ENCODE measurements at places on chromosomes 2 and 18.

DNA sequence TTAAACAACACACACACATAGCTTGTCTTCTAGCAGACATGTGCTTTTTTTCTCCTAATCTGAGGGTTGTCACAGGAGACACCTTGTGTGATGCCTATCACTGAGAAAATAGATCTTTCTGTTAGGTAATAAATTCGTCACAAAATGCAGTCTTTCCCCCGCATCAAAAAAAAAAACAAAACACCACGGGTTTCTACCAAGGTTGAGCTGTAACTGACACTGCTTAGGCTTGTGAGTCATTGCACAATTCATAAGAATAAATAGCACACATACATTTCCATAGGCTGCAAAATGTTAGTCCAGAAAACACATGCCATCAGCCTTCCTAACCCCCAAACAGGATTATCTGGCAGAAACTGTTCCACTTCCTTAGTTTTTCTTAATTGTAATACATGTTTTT is 6.5 kb downstream of the TMEM163 start:
- H3K4me1 ChIP-seq: 0 out of 2 replicates have a peak, but pooled peaks cover 1% of the 10 kb centered on the region
- H3K27me3 ChIP-seq: peaks cover 9% of the 10 kb centered on the region
- no peak overlapping the region for H3K4me3 ChIP-seq
- H3K27ac ChIP-seq: no peak overlapping the region
- no peak for DNase-seq
- H3K36me3 ChIP-seq: no peaks in the 10 kb centered on the region

DNA sequence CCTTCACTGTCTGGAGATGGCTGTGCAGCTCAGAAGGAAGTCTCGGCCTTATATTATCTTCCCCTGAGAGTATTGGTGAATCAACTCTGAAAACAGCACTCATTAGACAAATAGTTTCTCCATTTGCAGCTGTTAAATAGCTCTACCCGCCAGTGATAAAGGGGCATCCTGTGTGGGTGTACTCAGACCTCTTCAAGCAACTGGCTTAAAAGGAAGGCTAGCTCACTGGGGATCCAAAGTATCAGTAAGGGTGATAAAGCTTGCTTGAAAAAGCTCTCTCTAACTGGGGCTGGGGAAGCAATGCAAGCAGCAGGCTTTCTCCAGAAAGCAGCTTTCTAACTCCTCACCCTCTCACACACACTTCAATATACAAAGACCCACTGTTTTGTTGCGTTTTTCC is 64.9 kb upstream of the PSMD14 start:
- no peak overlapping the region for H3K27ac ChIP-seq
- H3K4me3 ChIP-seq: no peak overlapping the region
- H3K4me1 ChIP-seq: peaks cover 1% of the 10 kb centered on the region
- no peak for DNase-seq
- H3K36me3 ChIP-seq: no peaks in the 10 kb centered on the region

GRCh38 chr2:206562375-206562774 is 79.9 kb upstream of the FAM237A start:
- no peak overlapping the region for H3K27ac ChIP-seq
- H3K4me1 ChIP-seq: no peaks in the 10 kb centered on the region
- no peaks in the 10 kb centered on the region for H3K36me3 ChIP-seq
- H3K27me3 ChIP-seq: no peaks in the 10 kb centered on the region
- DNase-seq: no peak
- H3K4me3 ChIP-seq: no peak overlapping the region

DNA sequence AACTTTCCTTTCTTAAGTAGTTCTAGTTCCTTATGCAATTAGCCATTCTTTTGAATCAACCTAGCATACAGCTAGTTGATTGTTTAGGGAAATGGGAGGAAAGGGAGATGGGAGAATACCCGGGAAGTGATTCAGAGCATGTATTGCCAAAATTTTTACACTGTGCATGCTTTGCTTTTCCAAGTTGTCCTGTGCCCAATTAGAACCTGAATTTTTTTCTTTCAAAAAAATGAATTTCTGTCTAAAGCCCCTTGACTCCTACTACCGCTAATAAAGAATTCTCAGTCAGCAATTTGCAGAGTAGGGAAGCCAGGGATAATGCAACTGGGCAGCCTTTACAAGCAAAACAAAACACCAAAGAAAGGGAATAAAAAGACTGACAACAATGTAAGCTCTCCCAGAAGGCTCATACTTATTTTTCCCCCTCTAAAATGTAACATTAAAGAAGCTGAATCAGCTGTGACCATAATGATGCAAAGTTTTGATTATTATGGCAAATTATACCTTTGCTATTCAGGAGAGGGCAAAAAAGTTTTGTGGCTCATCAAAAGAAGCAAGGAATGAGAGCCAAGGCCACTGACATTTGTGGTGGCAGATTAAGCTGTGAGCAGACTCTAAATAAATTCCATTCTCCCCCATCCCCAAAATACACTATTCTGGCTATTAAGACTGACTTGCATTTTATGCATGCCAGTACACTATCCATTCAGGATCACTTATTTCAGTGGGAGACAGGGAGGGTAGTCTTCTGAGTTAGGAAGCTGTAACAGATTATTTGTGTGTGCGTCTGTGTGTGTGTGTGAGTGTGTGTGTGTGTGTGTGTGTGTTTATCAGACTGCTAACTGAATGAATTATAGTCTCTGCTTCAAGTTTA is 174.3 kb downstream of the ERBB4 start:
- H3K27ac ChIP-seq: no peak overlapping the region
- no peak for DNase-seq
- H3K4me1 ChIP-seq: no peaks in the 10 kb centered on the region
- no peak overlapping the region for H3K4me3 ChIP-seq
- H3K36me3 ChIP-seq: no peaks in the 10 kb centered on the region

- no peak overlapping the region for H3K4me3 ChIP-seq
- no peaks in the 10 kb centered on the region for H3K36me3 ChIP-seq
Measured at GRCh38 chr18:75923169-75923568, 495.7 kb upstream of the SMIM21 start.

DNA sequence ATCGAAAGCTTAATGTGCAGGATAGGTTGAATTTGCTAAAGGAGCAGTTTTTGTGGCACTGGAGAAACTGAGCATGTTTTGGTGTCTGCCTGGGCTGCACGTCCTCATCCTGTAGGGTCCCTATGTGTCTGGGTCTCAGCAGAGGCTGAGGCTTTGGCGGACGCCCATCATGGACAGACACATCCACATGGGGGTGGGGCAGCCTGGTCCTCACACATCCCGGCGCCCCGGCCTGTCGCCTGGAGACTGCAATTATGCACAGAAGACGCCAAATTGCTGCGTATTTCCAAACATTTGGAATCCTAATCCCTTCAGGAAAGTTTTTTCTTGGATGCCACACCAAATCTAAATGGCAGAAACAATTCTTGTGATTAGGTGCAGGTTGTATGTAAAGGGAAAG is 128.2 kb upstream of the TWIST2 start:
- H3K27ac ChIP-seq: no peak overlapping the region
- no peaks in the 10 kb centered on the region for H3K27me3 ChIP-seq
- H3K4me3 ChIP-seq: no peak overlapping the region
- no peaks in the 10 kb centered on the region for H3K36me3 ChIP-seq

Measured in iPS DF 6.9 (cell line).